ENCODE measurements at places on chromosomes 2 and 18.

DNA sequence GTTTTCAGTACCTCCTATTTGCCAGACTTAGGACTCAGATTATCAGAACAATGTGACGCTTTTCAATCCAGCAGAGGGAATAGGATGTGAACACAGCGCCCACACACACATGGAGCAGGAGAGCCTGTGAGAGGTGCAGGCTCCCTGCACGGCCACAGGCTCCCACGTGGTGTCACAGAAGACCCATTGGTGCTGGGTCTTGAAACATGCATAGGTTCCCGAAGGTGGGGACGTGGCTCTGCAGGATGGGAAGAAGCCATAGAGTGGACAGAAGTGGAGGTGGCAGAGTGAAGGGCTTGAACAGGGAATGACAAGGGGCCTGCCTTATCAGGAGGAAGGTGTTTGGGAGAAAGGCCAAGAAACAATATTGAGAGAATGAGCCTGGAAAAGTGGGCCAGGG lies 78.5 kb upstream of the BCL2L11 start:
- no peak for DNase-seq

DNA sequence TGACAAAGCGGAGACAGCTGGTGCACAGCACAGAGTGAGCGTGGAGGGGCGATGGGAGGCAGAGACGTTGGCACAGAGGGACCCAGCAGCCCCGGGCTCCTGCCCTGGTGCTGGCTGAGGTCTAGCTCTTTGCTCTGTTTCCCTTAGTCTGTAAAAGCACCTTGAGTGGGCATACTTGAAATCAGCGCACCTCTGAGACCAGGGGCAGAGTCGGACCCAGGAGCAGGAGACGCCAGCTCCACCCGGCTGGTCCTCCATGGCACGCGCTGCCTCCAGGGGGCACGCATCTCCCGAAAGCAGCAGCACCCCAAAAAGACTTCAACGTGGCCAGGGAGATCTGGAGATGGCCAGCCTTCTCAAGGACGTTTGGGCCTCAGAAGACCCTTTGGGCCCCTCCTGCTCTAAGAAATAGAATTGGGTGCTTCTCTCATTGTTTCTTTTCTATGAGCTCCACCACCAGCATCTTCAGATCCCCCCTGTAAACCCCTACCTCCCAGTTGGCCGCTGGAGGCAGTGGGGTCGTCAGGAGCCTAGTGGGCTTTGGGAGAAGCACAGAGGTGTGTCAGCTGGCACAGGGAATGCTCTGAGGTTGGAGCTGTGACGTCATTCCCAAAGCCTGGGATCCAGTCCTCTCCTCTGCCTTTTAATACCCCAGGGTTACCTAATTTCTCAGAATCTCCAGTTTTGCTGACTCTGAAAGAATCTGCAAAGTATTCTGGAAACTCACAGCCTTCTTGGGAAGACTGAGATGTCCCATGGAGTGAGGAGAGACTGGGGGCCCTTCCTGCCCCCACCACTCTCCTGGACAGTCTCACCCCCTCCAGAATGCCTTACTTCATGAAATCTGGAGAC lies 58.9 kb downstream of the CIB4 start:
- DNase-seq, result no peak

- no peak for DNase-seq
Observed at GRCh38 chr2:11865805-11866204, 119.4 kb downstream of the LPIN1 start.

- no peak for DNase-seq
Observed at GRCh38 chr2:101027852-101028251, 25.8 kb downstream of the RPL31 start.

DNA sequence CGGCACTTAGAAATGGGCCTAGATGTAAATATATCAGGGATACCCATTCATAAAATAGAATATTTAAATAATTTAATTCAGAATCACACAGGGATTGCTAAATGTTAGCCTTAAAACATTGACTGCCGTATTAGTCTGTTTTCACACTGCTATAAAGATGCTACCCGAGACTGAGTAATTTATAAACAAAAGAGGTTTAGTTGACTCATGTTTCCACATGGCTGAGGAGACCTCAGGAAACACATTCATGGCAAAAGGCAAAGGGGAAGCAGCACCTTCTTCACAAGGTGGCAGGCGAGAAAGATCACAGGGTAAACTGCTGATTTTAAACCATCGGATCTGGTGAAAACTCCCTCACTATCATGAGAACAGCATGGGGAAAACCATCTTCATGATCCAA lies 223.6 kb upstream of the GULP1 start:
- no peak for DNase-seq

DNA sequence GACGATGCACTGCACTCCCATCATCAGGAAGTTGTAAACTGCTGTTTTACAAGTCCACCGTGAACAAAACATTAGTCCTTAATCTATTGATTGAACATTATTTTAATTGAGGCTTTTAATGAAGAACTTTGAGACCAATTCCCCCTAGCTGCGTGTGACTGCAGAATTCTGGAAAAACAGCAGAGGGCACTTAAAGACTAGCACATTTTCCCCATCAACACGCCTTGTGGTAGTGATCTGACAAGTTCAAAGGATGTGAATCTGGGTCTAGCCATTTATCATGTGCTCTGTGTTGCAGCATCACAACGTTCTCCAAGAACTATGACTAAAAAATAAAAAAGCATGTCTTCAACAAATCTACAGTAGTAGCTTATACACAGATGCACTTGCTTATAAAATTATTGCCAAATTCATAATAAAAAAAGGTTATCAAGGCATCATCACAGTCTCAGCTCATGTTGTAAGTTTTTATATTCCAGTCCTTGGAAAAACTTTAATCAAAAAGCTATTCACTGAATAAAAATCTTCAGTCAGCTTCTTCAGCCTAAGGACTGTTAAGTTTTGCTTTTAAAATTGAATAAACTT lies 35.8 kb downstream of the SKOR2 start:
- DNase-seq, result no peak

GRCh38 chr2:110816404-110817365 lies 84.3 kb downstream of the ACOXL start:
- no peak for DNase-seq

- DNase-seq, result no peak
Observed at GRCh38 chr18:75114231-75114764, 94.6 kb downstream of the PTGR3 start.

- no peak for DNase-seq
Observed at GRCh38 chr18:1663879-1664705, 759.4 kb downstream of the ADCYAP1 start.

All from activated CD8-positive, alpha-beta memory T cell treated with anti-CD3 and anti-CD28 coated beads for 1 hour (primary cell).